ENCODE measurements at places on chromosomes 12 and 14.

DNA sequence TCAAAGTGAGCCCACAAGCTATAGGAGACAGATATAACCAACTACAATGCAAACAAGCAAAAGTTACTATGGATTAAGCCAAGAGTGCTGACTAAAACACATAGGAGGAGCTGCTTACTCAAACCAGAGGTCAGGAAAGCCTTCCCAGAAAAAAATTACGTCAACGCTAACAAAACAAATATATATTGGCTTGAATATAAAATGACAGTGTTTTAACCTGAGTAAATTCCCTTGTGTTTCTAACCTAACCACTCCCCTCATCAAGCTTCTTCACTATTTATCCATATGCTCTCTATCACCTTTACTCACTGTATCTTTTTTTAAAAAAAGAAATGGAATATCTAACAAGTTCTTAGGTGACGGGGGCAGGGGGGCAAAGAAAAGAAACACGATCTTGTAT lies 115.9 kb downstream of the MED13L start:
- no peak for DNase-seq

DNA sequence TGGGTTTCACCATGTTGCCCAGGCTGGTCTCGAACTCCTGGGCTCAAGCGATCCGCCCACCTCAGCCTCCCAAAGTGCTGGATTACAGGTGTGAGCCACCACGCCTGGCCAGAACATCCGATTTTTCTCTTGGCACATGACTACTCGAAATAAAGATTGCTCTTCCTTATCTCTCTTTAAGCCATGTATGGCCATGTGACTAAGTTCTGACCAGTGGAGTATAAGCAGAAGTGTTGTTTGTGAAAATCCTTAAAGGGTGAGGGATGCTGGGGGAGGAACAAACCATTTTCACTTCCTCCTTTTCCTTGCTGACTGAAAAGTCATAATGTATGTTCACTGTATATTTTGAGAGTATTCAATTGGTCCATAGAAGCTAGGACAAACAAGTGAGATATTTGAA lies 50.7 kb upstream of the ATF7IP start:
- DNase-seq, result no peak

GRCh38 chr12:27555925-27556778 lies 32.1 kb downstream of the PPFIBP1 start:
- DNase-seq, result no peak

DNA sequence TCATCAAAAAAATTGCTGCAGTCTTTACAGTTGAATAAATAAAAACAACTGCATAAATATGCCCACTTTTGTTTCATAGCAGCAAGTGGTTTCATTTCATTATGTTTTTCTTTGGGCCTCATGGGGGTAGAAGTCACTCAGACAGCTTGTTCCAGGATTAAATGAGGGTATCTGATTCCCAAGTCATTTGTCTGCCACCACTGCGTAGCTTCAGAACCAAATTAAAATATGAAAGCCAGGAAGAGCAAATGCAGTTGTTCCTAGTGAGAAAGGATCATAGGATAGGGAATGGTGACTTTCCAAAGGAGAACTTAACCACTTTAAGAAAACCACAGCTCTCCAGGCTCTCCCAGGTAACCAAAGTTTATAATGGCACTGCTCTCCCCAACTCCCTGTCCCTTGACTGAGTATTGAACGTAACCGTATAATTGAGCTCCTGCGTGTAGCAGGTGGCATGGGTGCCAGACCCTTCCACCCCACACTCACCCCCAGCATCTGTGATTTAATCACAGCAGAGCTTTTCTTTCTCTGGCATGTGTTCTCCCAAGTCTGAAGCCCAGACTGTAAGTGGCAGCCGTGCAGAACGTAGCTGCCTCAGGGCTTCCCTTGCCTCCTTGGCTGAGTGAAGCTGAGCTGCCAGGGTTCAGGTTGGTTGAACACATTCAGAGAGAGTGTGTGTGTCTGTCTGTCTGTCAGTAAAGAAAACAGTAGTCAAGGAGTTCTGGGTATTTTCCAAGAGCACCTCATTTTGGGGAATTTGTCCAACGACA lies 11.3 kb upstream of the KCNH3 start:
- no peak for DNase-seq

DNA sequence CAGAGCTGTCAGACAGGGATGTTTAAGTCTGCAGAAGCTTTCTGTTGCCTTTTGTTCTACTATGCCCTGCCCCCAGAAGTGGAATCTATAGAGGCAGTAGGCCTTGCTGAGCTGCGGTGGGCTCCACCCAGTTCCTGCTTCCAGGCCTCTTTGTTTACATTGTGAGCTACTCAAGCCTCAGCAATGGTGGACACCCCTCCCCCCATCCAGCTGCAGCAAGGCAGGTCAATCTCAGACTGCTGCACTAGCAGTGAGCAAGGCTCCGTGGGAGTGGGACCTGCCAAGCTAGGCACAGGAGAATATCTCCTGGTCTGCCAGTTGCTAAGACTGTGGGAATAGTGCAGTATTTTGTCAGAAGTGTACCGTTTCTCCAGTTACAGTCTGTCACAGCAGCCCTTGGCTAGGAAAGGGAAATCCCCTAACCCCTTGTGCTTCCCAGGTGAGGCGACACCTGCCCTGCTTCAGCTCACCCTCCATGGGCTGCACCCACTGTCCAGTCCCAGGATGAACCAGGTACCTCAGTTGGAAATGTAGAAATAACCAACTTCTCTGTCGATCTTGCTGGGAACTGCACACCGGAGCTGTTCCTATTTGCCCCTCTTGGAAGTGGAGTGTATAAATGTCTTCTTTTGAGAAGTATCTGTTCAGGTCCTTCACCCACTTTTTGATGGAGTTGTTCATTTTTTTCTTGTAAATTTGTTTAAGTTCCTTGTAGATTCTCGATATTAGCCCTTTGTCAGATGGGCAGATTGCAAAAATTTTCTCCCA lies 213.5 kb upstream of the SLC38A2 start:
- DNase-seq, result no peak

DNA sequence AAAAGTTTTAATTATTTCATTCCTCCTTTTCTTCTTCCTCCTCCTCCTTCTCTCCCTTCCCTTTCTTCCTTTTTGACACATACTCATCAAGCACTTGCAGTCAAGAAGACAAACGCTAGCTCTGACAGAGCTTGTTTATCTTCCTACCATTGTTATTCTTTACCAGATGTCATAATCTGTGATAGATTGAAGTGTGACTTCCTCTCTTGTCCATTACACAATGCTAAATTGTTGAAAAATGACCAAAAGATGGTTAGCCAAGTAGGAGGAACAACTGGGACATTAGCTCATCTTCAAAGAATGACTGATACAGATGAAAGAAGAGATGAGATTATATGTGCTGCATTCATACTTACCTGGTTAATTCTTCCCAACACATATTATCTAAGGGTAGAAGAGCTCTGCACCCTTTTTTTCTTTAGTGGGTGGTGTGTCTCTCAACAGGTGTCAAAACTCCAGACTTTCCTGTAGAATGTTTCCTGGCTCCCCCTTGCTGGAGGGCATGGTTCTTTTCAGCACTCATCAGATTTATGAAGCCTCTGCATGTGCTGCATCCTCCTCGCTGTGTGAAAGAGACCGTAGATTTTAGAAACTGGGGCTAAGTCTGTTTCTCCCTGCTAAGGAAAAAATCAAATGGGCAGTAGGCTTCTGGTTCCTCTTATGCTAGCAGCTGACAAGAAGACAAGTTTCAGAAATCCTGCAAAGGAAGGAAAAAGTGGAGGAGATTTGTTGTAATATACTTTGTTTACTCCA lies 147.1 kb downstream of the TMX1 start:
- no peak for DNase-seq

- no peak for DNase-seq
These were observed 479.7 kb upstream of the MGAT4C start for GRCh38 chr12:86735851-86736250.

DNA sequence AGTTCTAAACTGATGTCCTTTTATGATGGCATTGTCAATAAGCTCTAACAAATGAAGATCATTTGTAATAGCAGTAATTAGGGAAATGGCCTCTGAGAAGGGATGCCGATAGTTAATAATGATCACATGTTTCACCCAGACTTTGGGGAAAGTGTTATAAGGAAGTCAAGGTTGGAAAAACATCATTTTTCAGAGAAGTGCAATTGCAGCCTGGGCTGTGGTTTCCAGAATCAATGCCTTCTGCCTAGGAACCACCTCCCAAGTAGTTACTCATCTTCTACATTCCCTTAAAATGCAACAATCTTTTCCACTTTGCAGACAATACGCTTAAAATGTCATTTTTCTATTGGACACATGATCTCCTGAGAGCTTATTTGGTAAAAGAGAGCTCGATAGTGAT lies 879 bp downstream of the EDDM3A start:
- no peak for DNase-seq

DNA sequence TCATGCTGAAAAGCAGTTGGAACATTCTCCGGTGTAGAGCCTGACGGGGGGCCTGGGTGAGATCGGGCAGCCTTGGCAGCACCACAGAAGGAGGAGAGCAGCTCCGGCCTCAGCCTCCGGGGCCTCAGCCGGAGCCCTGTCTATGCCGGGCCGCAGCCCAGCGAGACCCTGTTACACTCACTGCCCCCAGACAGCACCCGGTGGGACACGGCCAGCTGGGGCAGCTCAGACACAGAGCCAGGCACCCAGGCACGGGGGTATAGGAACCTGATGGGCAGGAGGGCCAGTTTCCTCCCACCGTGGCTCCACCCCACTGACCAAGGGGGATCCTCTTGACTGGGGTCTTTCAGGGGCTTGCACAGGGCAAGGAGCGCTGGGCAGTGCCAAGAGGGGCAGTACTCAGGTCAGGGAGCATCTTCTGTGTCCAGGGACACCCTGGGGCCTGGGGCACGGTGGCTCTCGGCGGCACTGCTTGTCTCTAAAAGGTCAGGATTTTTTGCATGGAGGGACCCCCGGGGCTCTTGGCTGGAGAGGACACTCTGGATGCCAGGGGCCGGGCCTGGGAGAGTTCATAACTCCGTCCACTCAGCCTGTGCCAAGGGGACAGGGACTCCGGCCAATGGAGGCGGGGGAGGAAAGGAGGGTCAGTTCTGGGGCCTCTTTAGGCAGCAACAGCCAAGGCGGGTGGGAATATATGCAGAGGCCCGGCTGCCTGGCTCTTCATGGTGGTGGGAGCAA lies 9.4 kb downstream of the INF2 start:
- DNase-seq, result no peak

DNA sequence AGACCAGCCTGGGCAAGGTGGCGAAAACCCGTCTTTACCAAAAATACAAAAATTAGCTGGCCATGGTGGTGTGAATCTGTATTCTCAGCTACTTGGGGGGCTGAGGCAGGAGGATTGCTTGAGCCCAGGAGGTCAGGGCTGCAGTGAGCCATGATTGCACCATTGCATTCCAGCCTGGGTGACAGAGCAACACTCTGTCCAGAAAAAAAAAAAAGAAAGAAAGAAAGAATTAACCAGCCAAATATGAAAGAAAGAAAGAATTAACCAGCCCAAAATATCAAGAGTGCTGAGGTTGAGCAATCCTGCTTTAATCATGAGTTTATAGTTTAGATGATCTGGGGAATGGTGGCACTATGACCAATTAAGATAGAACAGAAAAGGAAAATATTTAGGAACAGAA lies 3.5 kb upstream of the ACTN1 start:
- DNase-seq, result no peak

GRCh38 chr14:34103176-34103575 lies 152.3 kb upstream of the EGLN3 start:
- no peak for DNase-seq

DNA sequence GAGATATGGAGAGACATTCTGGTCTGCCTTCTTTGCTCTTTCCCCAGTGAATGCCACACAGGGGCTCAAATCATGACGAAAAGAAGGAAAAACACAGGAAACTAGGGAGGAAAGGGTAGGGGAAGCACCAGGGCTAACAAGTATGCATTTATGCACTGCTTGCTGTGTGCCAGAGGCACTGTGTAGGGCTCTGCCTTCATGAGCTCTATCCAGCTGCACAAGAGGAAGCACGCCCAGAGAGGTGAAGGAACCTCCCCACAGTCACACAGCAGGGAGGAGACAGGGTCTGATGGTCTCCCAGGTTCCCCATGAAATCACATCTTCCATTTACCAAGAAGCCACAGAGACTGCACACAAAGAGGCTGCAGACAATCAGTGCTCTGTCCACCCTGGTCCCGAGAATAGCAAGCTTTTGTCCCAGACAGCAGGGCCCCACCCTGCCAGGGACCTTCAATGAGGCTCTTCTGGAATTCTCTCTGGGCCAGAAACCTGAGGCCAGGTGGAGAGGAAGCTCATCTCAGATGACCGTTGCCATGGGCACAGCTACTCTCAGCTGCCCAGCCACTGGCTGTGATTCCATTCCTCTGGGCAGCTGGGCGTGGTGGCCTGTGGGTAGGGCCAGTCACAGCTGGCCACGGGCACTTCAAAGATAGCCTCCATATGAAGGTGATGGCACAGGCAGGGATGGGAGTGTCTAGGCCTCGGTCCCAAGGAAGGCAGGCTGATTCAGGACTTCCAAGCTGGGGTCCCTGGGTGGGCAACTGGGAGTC lies 7.3 kb upstream of the TRPV4 start:
- peak; percentile 77 for DNase-seq

GRCh38 chr14:97655169-97655948 lies 858.2 kb downstream of the VRK1 start:
- no peak for DNase-seq

DNA sequence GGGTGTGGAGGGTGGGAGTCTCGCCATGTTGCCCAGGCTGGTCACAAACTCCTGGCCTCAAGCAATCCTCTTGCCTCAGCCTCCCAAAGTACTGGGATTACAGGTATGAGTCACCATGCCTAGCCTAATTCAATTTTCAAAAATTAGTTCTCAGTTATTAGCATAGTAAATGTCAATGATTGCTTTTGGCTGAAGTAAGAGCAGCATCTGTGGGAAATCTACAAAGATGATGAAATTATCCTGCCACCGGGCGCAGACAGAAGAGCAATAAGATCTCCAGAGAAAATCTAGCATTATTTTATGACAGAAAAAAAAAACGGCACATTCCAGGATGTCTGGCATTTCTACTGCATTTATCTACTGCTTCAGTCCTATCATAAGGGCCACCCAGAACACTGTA lies 97.9 kb upstream of the DAAM1 start:
- DNase-seq, result no peak

GRCh38 chr14:104335176-104335575 lies 196.8 kb downstream of the KIF26A start:
- no peak for DNase-seq

DNA sequence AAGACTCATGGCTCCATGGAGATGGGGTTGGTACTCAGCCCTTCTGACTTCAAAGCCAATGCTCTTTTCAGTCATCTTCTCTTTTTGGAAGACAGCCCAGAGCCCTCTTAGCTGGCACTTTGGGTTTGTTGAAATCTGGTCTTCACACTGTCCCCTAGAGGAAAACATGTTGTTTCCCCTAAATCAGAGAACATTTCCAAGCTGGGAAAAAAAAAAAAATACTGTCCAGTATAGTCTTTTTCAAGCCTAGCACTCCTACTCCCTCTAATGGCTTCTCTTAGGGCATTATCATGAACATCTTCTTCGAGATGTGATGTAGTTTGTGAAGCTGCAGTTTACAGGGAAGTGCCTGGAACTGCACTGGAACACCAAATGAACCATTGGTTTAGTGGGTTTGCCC lies 3.0 kb upstream of the ZC3H14 start:
- no peak for DNase-seq

GRCh38 chr14:59424341-59425071 lies 40.7 kb downstream of the GPR135 start:
- DNase-seq, result no peak
